Stimulated activated CD4-positive, alpha-beta T cell treated with anti-CD3 and anti-CD28 coated beads, Interleukin-2, amount 100 ng/mL, for 24 hours (primary cell): ENCODE measurements at places on chromosomes 4 and X.

- no peak for DNase-seq
These were observed 796 bp upstream of the ZNF141 start for GRCh38 chr4:336893-337142.

DNA sequence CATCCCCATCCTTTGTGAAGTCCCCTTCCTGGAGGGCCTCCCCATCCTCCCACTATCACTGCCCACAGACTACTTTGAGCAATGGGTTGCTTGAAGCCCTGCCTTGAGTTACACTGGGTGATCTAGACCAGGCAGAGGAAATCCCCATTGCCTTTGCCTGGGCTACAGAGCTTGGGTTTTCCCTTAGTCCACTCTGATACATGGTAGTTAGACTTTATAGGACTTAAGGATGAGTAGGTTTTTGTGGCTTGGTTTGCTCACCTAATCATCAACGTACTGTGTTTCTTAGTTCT, 56.6 kb downstream of the TMEM131L start:
- DNase-seq = peak; percentile 54

- no peak for DNase-seq
These were observed 32.0 kb upstream of the DCX start for GRCh38 chrX:111443946-111444345.

DNA sequence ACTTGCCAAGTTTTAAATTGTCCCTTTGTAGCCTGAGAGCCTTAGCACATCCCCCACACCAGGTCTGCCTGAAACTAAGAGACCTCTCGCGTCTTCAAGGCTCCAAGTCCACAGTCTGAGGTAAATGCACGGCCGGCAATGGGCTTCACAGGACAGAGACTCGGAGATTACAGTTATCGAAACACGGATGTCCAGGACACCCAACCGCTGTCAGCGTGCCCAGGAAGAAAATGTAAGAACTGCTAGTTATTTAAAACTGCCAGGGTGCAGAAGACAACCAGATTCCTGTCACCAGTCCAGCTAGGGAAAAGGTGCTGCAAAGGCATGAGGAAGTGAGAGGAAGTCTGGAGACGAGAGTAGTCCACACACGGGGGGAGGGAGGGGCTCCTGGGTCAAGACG, 28.9 kb downstream of the ZNF827 start:
- no peak for DNase-seq

GRCh38 chrX:38151441-38151840, 69.2 kb downstream of the SRPX start:
- no peak for DNase-seq

DNA sequence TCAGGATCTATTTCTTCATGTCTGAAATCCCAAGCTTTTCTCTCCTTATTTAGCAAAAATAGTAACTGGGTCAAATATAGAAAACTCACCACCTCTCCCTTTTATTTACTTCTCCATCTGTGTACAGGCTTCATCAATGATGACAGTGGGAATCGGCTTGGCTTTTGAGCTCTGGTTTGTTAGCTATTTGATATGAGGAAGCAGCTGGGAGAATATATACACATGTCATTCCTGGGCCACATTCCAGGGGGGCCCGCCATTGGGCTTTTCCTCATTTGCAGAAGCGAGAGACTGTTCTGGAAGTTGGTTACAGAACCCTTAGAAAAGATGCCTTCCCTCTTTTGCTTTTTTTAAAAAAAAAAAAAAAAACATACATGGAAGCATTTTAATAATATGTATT, 107.4 kb upstream of the F9 start:
- DNase-seq = no peak

DNA sequence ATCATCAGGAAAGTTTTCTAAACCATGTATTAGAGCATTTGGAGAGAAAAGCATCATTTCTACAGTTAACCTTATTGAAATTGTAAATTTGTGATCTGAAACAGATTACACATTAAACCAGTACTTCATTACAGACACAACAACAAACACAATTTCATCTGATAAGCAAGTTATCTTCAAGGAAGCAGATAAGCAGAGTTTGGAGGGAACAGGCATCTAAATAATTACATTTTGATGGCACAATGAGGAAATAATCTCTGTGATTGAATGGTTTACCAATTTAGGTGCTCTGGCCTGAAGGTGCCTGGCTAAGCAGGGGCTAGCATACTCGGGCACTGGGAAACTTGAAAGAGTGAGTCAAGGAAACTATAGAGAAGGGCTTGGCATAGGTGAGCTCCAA, 619.8 kb downstream of the PACRGL start:
- no peak for DNase-seq

DNA sequence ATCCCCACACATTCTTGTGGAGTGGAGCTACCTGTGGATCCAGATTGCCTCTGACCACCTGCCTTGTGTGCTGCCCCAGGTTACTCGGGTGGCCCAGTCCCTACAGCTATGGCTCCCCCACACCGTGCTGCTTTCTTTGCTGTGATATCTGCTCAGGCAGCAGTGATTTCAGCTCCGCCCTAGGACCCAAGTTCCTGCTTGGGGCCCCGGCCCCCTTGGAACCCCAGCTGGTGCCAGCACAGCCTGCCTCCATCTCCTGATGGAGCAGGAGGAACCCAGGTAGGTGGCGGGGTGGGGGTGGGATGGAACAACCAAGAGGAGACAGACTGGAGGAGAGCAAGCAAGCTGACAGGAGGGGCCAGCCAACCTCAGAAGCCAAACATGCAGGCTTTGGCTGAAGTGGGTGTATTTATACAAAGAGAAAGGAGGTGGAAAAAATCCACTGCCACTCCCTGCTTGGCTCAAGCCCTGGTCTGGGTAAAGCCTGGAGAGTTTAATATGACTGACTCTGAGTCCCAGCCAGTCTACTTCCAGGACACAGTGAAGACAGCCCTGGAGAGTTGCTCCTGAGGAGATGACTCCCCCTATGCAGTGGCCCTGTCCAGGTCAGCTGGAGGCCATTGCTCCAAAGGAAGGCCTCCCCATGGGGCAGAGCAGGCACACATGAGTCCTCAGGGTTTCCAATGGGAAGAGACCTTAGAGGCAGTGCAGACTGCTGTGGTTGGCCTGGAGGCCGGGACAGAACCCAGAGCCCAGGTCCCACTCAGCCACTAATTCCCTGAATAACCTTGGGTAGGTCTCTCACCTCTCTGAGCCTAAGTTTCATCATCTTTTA, 197.1 kb upstream of the MAMLD1 start:
- DNase-seq = no peak

GRCh38 chr4:80266253-80266901, at the start of gene FGF5:
Gene FGF5 (plus strand): TSS chr4:80266664. CDS start chr4:80266825, 161 bp downstream.
- peak; percentile 53 for DNase-seq

- DNase-seq = no peak
These were observed 1673.4 kb upstream of the PCDH7 start for GRCh38 chr4:29046781-29047180.

DNA sequence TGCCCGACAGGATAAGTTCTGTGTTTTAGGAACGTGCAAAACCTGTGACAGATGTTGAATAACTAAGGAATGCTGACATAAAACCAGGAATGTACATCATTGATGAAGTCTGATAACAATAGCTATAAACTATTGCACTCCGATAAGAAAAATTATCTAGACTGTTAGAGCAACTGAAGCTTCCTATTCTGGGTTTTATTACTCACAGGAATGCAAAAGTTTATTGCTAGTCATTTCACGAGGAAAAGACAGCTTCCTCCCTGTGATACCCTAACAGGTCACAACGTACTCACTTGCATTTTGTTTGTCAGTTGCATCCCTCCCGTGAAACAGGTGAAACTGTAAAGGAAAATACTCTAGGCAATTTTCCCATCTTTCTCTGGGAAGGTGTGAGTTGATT, 65.9 kb downstream of the CLDN22 start:
- no peak for DNase-seq

GRCh38 chr4:170047771-170048354, 21.7 kb upstream of the MFAP3L start:
- peak; percentile 61 for DNase-seq

DNA sequence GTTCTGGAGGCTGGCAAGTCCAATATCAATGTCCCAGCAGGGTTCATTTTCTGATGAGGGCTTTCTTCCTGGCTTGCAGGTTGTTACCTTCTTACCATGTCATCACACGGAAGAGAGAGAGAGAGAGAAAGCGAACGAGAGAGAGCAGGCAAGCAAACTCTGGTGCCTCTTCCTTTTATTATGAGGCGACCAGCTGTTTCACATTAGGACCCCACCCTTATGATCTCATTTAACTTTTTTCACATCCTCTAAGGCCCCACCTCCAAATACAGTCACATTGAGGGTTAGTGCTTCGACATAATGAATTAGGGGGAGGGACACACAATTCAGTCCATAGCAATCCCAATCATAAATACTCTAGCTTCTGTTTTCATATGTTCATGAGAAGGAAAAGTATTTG, 10.6 kb upstream of the GPR174 start:
- DNase-seq = no peak

GRCh38 chr4:123452616-123453015, 56.0 kb downstream of the SPRY1 start:
- no peak for DNase-seq

DNA sequence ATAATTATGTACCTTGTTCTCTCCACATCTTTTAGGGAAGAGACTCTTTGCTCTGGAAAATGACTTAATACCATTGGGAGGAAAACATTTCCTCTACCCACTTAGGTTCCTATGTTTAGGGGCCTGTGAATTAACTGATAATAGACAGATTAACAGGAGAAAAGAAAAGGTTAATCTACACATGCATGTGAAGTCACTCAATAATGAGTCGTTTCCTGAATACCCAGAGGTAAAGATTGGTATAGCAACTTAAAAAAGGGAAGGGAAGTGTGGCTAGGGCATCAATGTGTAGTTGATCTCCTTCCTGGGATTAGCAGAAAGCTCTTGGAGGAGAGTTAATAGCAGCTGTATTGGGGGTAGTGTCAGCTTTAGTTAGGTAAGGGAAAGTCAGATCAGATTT, 419.5 kb upstream of the ATOH1 start:
- DNase-seq = no peak

- DNase-seq = no peak
These were observed 24.8 kb downstream of the CCNI start for GRCh38 chr4:77050962-77051361.

- DNase-seq = no peak
These were observed 178.8 kb downstream of the CAMK2D start for GRCh38 chr4:113582737-113583136.

- DNase-seq = no peak
These were observed 16.3 kb upstream of the ZNF827 start for GRCh38 chr4:145954924-145955339.

- no peak for DNase-seq
These were observed 30.8 kb downstream of the RBBP7 start for GRCh38 chrX:16839219-16839851.

GRCh38 chr4:68267433-68267944, 22.0 kb upstream of the TMPRSS11B start:
- DNase-seq = no peak

- no peak for DNase-seq
These were observed 11.2 kb downstream of the FHDC1 start for GRCh38 chr4:152947311-152947710.

GRCh38 chr4:124111922-124112321, 600.6 kb downstream of the ANKRD50 start:
- no peak for DNase-seq

GRCh38 chrX:50953832-50954231, 43.3 kb downstream of the BMP15 start:
- DNase-seq = no peak

DNA sequence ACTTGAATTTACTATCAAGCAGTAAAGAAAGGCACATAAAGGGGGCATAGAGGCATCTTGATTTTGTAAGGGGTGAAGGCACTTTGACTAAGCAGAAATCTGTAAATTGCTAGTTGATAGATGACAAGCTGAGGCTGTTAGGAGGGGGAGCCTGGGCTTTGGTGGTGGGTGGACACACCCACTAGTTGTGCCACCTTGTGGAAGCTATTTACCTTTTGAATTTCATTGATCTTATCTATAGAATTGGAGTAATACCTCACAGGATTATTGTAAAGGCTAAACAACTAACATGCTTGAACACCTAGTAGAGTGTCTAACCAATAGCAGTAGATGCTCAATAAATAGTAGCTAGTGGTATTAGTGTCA, 142.8 kb upstream of the KCNIP4 start:
- DNase-seq = no peak

DNA sequence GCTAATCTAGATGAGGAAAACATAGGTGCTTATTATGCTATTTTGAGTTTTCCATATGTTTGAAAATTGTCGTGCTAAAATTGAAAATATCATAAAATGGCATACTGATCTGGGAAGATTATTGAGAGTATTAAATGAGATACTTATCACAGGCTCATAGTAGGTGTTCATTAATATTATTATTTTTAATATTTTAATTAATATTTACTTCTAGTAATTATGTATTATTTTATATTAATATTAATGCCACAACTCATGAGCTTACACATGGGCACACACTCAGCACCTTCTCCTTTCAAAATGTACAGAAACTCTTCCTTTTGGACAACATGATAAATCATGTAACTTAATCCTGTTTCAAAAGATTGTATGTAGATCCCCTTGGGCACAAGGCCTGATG, 223.6 kb downstream of the RAB28 start:
- DNase-seq = no peak

DNA sequence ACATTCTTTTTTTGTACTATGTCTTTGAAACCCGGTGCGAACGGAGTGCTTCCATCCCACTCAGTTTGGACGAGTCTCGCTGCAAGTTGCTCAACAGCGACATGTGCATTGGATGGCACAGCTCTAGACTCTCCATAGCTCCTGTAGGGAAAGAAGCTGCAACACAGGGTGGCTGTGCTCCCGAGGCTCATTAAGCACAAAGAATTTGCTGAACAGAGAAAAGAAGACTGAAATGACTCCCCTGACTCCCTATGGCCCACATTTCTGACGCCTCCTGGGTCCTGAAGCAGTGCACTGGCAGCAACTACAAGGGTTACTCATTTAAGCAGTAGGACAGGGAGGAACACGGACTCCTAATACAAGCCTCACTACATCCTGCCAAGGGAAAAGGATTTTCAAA, 127.4 kb downstream of the SH3RF1 start:
- no peak for DNase-seq

GRCh38 chr4:20431543-20431951, 179.8 kb downstream of the SLIT2 start:
- no peak for DNase-seq
